Stimulated activated CD4-positive, alpha-beta T cell treated with anti-CD3 and anti-CD28 coated beads, Interleukin-1b, Interleukin-23, amount 100 ng/mL, for 1 hour (primary cell): ENCODE measurements at places on chromosomes 1 and 21.

GRCh38 chr1:109910963-109911798 lies 532 bp downstream of the CSF1 start:
- DNase-seq, result no peak

DNA sequence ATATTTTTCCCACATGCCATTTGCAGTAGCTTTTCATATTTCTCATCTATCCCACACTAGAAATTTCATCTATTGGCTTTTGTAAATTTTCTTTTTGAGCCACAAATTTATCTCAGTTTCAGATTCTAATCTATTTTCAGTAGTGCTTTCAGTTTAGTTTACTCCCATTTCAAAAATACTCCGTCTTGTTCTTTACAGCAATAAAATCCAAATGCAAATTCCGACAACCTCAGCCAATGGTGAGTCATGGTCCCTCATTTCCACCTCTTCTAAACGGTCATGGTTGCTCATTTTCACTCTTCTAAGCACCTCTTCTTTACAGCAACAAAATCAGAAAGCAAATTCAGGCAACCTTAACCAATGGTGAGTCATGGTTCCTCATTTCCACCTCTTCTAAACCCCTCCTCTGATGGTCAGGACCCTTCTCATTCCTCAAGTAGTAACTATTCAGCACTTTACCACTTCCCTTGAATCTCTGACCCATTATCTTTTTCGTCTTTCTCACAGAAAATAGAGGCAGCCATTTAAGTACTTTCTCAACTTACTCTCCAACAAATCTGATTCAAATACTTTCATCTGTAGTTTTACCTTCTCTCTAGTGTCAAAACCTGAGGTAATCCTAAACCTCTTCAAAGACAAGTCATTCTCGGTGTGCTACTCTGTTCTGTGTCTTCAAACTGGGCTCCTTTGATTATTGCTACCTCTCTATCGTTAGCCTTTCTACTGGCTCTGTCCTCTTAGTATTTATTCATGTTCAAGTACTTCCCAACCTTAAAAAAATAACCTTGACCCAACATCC lies 34.4 kb downstream of the C21orf91 start:
- no peak for DNase-seq

DNA sequence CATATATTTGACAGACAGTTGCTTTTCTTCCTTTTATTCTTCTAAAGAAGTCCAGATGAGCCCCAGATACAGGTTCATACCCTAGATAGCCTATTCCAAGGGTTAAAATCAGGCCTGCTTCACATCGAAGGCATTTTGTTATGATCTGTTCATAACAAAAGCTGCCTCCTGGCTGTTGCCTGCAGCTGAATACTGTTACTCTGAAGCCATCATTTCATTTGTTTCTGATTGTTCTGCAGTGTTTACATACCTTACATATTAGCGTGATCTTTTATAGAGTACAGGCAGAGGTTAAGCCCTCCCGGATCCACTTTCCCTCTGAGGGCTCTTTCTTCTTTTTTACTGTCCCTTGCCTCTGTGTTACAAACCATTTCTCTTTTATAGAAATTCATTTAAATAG lies 219.0 kb upstream of the HOOK1 start:
- DNase-seq, result no peak

GRCh38 chr1:21752186-21752585 lies 30.8 kb downstream of the USP48 start:
- no peak for DNase-seq

DNA sequence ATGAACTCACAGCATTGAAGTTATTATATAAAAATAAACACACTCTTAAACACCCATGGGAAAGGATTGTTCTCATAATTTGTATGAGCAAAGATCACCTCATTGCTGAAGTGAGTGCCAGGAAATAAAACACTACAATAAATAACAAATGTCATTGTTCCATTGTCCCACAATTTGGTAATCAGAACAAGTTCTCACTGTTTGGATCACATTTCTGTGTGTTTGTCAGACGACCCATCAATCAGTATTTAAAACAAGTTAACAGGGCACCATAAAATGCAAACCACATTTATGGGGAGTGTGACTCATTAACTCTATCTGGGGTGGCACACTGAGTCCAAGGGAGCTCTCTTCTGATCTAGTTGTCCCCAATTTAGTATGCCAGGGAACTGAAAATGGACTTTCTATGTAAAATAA lies 124.5 kb downstream of the PTPRC start:
- DNase-seq, result no peak

DNA sequence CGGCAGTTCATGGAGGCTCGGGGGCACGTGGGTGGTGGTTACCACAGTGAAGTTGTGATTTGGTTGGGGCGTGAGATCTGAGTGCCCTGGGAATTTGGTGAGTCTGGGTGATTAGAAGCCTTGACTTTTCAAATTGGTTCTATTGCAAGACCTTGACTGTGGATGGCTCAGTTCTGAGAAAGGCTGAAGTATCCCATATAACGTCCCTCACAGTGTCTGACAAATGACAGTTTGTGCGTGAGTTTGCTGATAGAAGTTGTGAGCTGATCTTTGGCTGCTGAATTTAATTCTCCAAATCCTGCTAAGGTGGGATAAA lies 549 bp downstream of the MSH4 start:
- DNase-seq, result no peak

GRCh38 chr1:59143133-59143487 lies 153.8 kb upstream of the FGGY start:
- no peak for DNase-seq

- DNase-seq, result no peak
Observed at GRCh38 chr1:21579791-21580190, 70.6 kb downstream of the ALPL start.

GRCh38 chr21:45064618-45065399 lies 9.6 kb upstream of the ADARB1 start:
- no peak for DNase-seq

- no peak for DNase-seq
Observed at GRCh38 chr1:177645491-177646190, 324.2 kb downstream of the SEC16B start.

GRCh38 chr1:31985430-31985829 lies 28.2 kb upstream of the KHDRBS1 start:
- no peak for DNase-seq

DNA sequence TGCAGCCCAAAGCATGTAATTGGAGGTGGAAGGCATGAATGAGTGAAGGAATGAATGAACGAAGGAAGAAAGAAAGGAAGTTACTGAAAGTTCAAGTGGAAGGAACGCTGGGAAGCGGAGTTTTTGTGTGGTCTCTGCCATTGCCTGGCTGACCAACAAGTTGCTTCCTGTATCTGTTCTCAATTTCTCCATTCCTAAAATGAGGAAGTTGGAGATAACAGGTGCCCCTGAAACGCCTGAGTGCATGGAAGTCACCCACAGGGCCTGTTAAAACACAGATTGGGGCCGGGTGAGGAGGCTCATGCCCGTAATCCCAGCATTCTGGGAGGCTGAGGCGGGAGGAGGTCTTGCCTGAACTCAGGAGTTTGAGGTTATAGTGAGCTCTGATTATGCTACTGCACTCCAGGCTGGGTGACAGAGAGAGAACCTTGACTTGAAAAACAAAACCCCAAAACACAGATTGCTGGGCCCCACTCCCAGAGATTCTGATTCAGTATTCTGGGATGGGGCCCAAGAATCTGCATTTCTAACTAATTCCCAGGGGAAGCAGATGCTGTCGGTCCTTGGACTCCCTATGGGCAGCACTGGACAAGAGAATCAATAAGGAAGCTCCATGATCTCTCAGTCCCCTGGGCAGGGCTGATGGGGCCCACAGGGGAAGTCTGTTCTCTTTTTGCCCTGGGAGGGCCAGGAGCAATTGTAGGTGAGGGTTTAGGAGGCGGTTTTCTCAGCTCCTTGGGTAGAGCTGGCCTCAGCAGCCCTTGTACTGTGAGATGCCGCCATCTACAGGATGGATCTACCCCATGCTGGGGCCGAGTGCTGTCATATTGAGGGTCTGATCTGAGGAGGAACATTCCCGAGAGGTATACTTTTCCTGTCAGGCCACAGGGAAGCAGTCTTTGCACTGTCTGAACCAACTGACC lies 3.3 kb upstream of the CNR2 start:
- DNase-seq, result peak; percentile 5

DNA sequence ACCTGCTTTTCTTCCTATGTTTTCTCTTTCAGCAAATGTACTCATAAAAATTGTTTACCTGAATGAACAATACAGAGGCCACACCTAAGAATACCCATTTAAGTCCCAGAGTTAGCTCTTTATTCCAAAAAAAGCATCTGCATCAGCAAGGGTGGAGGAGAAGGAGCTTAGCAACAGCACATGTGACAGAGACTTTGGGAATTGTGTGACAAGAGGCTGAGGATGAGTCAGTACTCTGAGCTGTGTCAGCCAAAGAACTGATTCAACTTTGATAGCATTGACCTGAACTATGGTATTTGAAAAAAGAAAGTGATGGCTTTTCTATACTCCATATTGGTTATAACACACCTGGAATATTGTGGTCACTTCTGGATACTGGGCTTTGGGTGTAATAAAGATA lies 162.7 kb downstream of the ZNF648 start:
- no peak for DNase-seq

DNA sequence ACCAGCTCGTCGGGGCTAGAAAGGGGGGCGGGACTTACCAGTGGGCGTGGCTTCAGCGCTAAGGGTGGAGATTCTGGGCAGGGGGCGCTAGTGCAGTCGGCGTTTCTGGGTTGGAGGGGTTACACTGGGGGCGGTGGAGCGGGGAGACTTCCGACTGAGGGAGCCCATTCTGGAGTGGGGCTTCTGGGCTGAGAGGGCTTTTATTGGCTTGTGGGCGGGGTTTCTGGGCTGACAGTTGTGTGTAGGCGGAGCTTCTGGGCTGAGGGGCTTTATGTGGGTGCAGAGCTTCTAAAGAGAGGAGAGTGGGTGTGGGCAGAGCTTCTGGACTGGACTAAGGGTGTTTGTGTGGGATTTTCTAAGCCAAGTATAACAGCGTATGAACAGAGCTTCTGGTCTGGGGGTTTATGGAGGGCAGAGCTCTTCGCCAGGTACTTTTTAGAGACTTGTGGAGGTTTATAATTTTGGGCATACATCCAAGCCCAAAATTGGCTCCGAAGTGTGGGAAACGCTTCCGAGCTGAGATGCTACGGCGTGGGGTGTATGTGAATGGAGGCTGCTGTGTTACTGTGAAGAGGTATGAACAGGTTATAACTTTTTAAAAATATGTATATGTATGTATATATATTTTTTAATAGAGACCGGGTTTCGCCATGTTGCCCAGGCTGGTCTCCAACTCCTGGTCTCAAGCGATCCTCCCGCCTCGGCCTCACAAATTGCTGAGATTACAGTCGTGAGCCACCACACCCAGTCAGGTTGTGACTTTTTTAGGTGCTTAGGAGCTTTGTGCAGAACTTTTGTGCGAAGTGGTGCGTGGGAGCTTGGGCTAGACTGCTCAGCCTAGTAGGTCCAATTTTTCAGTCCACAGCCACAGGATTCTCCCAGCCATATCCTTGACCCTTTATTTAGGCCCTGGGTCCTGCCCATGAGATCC lies 825 bp downstream of the TMEM39B start:
- DNase-seq, result no peak

- no peak for DNase-seq
Observed at GRCh38 chr21:20874202-20874601, 124.0 kb upstream of the NCAM2 start.

- no peak for DNase-seq
Observed at GRCh38 chr1:211474451-211474850, 17.5 kb downstream of the RD3 start.
